Activated effector memory CD4-positive, alpha-beta T cell treated with Interleukin-2 at 50 U/mL for 16 hours (primary cell): ENCODE measurements at places on chromosomes 2 and 18.

DNA sequence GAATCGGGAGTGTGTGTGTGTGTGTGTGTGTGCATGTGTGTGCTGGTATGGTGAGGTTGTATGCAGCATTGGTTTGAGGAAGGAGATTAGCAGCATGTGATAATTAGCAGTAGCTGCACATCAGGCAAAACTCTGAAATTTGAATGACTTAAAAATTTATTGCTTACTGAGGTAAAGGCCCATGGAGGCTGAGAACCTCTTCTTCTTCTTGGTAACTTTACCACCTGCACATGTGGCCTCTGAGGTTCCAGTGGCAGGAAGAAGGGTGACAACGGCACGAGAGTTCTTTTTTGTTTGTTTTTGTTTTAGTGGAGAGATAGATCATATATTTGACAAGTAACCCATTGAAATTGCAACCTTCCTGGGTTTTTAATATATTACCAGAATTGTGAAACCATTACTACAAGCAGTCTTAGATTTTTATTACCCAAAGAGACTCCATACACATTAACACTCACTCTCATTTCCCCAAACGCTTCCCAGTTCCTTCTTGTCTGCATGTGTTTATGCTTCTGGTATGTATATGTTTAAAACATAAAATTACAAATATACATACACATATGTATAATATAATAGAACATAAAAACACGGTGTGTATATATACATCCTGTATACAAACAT lies 292.1 kb downstream of the PTGR3 start:
- DNase-seq = no peak

GRCh38 chr18:59470561-59471121 lies 111.6 kb upstream of the LMAN1 start:
- DNase-seq = no peak

GRCh38 chr18:54284981-54285785 lies 15.9 kb downstream of the POLI start:
- DNase-seq = peak; percentile 50

DNA sequence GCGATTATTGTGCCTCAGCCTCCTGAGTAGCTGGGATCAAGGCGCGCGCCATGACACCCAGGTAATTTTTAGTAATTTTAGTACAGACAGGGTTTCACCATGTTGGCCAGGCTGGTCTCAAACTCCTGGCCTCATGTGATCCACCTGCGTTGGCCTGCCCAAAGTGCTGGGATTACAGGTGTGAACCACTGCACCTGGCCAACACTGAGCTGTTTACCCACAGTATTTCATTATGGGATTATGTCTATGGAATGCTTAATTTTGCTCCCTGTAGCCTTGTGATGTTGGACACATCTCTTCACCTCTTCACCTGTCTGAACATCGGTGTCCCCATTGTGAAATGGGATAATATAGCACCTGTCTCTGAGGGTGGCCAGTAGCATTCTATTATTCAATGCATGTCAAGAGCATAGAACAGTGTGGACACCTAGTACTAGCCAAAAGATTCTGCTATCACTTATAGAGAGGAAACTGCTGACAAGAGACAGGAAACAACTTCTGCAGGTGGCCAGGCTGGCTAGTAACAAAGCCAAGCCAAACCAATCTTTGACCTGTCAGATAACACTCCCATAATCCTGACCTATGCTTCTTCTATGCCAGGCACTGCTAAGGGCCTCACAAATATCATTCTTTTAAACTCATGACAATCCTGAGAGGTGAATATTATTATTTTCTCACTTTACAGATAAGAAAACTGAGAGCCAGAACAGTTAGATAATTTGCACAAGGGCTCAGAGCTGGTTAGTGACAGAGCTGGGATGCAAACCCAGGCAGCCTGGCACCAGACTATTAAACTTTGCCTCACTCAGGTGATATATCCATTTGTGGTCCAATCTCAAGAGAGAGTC lies 29.4 kb upstream of the REEP1 start:
- no peak for DNase-seq

GRCh38 chr2:144099780-144100377 lies 420.0 kb downstream of the ZEB2 start:
- no peak for DNase-seq

DNA sequence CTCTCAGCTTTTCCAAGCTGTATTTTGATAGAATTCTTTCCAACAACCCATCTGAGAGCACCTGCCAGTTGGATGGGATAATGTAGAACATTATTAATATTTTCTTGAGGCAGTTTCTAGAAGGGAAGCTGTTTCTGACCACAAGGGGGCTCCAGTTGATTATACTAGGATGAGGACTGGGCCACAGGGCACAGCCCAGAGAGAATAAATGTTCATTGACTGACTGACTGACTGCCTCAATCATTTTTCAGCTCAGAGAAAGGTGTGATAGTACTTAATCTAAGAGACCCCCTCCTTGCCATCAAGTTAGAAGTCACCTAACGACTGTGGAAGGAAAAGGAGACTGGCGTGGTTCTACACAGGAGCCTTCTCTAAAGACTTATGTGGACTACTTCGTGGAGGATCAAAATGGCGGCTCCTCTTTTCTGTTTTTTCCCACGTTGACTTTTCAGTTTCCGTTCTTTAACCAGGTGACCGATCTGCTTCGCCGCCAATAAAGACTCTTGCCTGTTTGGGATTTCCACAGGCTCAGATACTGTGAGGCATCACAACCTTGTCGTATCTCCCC lies 31.9 kb upstream of the CREG2 start:
- DNase-seq = peak; percentile 12

DNA sequence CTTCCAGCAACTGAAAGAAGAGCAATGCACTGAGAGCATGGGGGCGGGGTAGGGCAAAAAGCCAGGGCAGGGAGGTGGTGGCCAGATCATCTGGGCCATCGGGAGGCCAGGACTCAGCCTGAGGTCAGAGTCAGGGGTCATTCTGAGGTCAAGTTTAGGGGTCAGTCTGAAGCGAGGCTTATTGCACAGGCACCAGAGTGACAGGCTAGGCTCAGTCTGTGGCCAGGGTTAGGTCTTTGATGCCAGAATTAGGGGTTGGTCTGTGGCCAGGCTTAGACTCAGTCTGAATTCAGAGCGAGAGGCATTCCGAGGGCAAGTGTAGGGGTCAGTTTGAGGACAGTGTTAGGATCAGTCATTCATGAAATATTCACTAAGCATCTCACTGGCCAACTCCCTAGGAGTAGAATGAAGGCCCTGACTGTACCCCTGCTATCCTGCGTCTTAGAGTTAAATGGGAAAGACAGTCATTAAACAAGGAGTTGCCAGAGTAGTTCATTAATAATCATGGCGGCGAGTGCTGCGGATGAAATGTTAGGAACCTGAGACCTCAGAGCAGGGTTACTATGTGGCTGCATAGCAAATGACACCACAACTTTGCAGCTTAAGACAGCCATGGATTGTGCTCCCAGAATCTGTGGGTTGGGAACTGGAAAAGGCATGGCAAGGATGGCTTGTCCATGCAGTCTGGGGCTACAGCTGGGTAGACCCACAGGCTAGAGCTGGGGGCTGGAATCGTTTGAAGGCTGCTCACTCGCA lies 198.7 kb downstream of the CYP26B1 start:
- no peak for DNase-seq

GRCh38 chr18:30487962-30488361 lies 554.6 kb downstream of the DSC3 start:
- DNase-seq = no peak

GRCh38 chr2:96072746-96073145 lies 38.0 kb upstream of the GPAT2 start:
- no peak for DNase-seq

- no peak for DNase-seq
Measured at GRCh38 chr2:226638576-226638975, 161.0 kb downstream of the IRS1 start.

DNA sequence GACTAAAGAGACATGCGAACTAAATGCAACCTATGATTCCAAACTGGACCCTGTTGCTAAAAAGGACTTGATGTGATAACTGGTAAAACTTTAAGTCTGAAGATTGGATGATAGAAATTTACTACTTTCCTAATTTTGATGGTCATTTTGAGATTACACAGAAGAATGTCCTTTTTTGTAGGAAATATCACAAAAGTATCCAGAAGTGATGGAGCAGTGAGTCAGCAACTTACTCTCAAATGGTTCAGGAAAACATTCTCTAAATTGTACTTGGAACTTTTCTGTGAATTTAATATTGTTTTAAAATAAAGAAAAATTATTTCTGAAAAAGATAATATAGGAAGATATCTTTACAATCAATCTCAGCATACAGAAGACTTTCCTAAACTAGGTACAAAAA lies 19.9 kb downstream of the MBOAT2 start:
- DNase-seq = no peak

GRCh38 chr2:105604938-105605337 lies 139.8 kb upstream of the NCK2 start:
- no peak for DNase-seq

DNA sequence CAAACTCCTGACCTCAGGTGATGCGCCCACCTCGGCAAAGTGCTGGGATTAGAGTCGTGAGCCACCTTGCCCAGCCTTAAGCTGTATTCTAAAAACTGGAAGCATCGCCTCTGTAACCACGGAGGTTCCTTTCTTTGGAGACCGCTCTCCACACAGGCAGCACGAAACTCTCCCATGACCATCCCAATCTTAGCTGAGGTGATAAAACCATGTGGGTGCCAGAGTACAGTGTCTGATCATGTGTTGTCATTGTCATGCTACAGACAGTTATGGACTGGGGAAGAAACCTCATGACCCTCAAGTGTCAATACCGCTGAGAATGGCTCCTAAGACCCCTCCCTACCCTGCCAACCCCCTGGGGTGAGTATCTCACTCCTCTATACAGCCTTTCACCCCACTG lies 41.4 kb upstream of the EPG5 start:
- no peak for DNase-seq

DNA sequence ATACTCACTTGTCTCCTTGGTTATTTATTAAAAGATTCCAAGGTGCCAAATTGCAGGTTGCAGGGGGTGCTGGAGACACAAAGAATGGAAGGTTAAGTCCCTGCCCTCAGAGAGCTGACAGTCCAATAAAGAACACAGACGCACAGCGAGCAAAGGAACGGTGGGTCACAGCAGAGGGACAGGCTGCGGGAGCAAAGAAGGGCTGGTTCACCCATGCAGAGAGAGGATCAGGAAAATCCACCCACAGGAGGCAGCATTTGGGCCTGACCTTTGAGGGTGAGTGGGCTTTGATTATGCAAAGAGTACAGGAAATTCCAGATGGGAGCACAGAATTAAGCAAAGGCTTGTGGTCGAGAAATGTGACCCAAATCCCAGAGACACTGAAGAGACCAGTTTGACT lies 45.0 kb downstream of the ZBTB7C start:
- no peak for DNase-seq

DNA sequence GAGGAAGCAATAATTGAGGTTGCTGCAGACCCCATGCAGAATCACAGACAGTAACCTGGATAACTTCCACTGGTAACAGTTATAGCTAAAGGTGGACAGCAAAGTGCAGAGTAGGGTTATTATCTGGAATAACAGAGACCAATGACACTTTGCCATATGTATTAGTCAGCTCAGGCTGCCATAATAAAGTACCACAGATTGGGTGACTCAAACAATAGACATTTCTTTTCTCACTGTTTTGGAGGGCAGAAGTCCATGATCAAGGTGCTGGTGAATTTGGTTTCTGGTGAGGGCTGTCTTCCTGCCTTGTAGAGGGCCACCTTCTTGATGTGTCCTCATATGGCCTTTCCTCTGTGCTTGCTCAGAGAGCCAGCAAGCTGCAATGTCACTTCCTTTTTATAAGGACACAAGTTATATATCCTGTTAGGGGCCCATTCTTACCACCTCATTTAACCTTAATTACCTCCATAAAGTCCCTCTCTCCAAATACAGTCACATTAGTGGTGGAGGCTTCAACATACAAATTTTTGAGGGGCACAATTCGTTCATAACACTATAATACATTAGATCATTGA lies 191.0 kb upstream of the LRP1B start:
- DNase-seq = no peak

DNA sequence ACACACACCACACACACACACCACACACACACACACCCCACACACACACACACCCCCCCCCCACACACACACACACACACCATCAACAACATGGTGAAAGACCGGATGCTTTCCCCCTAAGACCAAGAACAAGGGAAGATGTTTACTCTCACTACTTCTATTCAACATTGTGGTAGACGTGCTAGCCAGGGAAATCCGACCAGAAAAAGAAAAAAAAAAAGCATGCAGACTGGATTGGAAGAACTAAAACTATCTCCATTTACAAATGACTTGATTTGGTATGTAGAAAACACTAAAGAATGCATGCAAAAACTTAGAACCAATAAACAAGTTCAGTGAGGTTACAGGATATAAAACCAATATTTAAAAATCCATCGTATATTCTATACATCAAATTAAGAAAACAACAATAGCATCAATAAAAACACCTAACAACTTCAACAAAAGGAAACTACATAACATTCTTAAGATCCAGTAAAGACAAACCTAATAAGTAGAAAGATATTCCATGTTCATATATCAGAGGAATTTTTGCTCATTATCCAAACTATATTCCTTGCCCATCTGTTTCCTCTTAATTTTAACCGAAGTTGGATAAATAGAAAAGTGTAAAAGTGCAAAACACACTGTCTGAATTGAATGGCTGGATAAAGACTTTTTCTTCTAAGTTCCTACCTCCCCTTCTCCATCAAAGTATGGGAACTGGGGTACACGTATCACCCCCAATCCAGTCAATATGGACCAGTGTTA lies 51.5 kb upstream of the RNU4ATAC start:
- no peak for DNase-seq

DNA sequence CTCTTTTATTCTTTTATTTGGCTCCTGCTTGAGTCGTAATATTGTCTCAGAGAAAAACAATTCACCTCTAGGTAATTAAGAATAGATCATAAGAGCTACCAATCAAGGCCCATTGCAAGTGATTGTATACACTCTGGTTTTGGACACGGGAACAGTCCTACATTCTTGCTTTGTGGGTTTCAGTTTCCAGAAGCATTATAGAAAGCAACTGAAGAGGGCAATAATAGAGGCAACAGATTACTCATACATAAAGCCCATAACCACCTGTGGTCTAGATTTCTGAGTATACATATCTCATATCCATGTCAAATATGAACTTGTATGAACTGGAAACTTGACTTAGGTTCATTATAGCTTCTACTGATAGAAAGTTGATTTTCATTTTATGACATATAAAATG lies 65.4 kb downstream of the DIS3L2 start:
- no peak for DNase-seq

GRCh38 chr2:176138923-176139660 lies 9.6 kb downstream of the HOXD8 start:
- DNase-seq = no peak

DNA sequence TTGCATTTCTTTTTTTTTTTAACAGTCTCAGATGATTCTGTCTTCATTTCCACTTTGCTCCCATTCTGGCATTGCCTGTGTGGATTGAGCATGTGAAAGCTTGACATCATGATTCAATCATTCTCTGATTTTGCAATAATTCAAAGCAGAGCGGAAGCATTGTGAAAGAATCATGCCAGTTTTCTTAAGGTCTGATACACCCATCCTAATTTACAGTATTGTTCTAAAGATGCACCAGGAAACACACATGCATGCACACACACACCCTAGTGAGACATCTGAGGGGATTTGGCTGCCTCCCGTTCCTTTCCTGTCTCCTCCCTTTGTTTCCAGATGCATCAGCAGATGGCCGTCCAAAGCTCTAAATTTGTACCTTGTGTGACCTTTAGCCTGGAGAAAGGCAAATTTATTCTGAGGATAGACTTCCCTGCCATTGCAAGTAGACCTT lies 97.3 kb downstream of the FMNL2 start:
- no peak for DNase-seq

GRCh38 chr18:49456794-49457193 lies 3.7 kb downstream of the DYM start:
- DNase-seq = no peak
